ENCODE measurements at places on chromosomes 4 and X.
A peak's percentile ranks its signal among the peaks of the same experiment; 100 is the strongest.

- no peak for DNase-seq
Measured at GRCh38 chr4:54056360-54056759, 8.0 kb downstream of the CHIC2 start.

DNA sequence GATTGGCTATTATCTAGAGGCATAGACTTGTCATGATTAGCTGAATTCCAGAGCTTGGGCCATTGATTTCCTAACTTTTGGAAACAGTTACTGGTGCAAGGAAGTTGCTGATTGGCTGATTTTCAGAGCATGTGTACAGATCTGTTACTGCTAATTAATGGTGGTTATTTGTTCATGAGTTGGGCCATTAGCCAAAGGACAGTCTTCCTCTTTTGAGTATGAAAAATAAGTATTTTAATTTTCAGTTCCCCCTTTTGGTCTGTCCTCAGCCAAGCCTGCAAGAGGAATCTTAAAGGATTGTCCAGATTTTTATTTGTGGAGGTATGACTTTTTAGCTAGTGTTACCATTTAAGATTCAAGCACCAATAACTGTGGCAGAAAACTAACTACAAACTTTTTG, 7.0 kb upstream of the DSPP start:
- DNase-seq = no peak

DNA sequence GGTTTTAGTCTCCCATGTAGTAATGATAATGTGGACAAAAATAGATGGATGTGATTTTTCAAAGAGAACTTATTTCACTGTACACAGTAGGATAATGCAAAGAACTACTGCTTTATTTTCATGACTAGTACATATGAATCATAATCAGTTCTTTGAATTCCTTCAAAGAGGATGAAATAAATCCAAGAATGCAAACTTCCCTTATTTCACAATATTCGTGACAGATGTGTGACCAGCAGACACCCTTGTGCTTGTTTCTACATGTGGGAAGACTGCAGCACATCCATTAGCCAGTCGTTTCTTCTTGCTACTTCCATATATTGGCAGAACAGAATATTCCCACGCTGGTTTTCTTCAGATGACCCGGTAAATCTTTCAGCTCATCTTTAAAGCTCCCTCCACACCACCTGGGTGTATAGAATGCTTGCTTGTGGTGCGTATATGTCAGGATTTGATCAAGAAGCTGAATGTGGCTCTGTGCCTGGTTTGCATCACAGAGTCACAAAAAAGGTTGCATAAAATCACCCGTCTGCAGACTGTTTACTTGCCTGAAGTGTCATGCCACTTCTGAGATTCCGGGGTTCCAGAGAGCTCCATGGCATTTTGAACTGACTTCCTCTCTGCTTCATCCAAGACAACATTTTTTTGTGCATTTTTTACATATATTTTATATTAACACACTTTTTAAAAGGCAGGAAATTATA, 47.7 kb upstream of the FAT4 start:
- DNase-seq = no peak

- no peak for DNase-seq
Measured at GRCh38 chr4:175536852-175537453, 275.1 kb downstream of the GPM6A start.

DNA sequence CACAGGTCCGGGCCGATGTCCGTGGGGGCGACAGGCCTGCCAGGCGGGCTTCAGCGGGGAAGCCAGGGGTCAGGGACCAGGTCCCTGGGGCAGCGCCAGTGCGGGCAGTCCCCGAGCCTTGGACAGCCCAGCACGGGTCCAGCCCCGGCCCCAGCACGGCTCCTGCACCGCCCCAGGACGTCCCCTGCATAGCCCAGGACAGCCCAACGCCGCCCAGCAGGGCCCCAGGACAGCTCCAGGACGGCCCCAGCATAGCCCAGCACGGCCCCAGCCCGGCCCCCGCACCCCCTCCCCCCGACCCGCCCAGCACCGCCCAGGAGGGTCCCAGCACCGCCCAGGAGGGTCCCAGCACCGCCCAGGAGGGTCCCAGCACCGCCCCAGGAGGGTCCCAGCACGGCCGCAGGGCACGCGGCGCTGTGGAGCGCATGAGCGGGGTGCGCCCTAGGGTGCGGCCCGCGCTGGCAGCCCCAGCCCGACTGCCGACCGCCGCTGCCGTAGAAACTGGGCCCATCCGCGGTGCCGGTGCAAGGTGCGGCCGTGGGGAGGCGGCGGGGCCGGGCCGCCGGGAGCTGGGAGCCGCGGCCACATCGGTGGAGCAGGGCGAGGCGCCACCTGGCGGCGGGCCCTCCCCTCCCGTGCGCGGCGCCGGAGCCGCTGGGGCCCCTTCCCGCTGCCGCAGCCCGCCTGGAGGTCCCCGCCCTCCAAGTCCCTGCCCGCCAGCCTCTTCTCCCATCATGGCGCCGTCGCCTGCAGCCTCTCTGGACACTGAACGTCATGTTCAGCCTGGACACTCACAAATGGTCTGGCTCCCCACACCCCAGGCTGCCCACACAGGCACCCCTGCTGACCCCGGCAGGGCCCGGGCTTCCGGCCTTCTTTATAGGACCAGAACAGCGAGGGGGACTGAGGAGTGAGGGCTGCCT, 106.8 kb upstream of the NKX1-1 start:
- peak; percentile 29 for DNase-seq

- no peak for DNase-seq
Measured at GRCh38 chr4:23768541-23768940, 121.3 kb downstream of the PPARGC1A start.

DNA sequence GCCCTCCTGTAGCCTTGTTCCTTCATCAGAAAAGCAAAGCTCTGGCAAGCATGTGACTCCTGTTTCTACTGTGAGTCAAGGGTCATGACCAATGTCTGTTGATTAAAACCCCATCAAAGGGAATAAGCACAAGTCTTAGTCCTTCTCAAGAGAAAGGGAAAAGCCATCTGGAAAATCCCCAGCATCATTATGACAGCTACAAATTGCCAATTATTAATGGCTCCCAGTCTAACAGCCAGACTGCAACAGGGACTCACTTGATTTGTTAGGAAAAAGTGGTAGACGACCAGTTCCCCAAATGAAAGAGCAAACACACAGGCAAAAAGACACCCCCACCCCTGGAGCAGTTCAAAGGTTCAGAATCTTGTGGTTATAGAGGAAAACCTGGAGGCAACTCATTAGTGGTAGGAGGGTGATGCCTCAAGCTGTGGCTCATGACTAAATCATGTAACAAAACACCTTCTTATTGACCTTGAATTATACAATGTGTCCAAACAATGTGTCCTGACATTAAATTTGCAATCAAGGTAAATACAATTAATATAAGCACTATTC, 315.7 kb downstream of the HNRNPD start:
- no peak for DNase-seq

DNA sequence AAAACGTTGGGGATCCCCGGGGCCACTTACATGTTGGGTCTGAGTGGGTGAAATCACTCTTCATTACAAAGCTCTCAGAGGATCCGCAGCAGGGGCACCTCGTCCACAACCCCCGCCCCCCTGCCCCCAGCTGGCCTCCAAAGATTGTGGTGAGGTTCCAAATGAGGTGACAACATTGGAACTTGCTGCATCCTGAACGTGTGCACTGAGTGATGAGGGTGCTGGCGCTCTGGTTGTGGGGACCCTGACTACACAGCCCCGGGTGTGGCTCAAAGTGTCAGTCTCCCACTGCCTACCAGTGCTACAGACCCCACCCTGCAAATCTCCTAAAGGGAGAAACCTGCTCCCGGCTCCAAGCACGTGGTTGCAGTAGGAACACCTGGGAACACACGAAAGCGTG, 111.9 kb downstream of the PHKA2 start:
- DNase-seq = no peak

GRCh38 chr4:156820931-156821330, 150.7 kb downstream of the PDGFC start:
- no peak for DNase-seq

DNA sequence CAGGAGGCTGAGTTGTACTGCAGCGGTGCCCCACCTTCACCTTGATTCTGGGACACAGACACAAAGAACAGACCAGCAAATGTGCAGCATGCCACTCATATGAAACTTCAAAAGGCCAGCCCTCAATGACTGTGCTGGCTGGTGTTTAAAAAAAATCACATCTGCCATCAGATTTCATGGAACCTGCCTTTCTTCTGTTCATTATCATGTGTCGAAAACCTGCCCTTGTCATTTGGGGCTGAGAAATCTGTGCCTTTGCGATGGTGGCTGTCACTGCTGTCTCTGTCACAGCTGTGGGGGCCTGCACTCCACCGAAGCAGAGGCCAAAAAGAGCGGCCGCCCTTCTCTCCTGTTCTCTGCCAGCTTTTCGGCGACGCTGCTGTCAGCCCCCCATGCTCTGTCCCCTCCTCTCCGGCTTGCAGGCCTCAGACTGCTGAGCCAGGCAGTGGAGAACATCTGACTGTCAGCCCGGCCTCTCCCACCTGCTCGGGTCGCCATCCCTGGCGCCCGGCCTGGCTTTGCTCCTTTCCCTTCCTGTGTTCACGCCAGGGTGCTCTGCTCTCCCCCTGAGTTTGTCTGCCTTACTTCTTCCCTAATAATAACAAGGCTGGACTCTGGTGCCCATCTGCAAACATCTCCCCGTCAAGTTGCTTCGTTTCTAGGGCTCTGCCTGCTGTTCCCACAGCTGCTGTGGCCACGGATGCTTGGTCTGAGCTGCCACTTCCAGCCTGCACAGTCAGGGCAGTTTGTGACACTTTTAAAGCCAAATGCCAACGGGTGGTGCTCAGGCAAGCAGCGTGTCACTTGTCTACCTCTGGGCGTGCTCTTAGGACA, 355.2 kb downstream of the UNC5C start:
- no peak for DNase-seq

DNA sequence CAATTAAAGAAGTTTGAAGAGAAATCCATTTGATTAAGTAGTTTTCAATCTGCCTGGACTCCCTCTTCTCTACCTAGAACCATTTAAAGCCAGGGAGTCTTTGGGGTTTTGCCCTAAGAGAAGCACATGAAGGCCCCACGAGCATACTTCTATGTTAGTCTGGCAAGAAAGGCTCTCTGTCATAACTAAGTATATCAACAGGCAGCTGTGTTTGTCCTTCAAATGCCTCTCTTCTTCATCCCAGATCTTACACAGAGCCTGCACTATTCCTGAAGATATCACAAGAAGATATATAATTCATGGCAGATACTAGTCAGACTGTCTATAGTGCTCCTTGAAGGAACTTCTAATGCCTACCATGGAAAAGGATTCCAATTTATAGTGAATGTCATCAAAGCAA, 206.2 kb downstream of the PRDM5 start:
- no peak for DNase-seq

- no peak for DNase-seq
Measured at GRCh38 chr4:65023883-65024670, 614.8 kb upstream of the TECRL start.

DNA sequence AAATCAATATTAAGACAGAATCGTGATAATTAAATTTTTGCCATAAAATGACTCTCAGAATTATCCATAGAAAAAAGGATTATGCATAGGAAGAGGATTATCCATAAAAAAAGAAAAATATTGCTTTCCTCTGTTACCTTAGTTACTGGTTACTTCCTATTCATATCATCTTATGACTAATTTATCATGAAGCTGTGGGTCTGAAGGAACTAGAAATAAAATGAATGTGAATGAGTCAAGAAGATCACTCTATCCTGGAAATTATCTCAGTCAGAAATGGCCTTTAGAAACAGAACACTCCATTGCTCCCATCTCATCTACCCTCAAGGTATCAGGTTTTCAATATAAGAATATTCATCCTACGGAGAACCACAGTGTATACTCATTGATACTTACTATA, 19.4 kb downstream of the RPS6KA6 start:
- no peak for DNase-seq

DNA sequence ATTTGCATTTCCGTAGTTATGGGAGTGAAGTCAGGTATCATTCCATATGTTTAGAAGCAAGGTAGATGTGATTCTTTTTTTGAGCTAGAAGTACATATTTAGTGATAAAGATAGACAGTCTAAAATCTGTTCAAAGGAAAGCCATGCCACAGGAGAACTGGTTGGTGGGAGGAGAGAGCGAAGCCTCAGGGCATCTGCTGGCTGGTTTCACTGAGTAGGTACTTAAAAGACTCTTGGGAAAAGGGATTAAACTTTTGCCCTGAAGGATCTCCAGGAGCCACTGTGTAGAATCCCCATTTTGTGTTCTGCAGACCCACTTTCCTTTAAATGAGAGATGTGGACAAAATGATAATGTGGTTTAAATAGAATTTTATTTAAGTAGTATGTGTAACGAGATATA, 89.6 kb downstream of the SHROOM2 start:
- no peak for DNase-seq

DNA sequence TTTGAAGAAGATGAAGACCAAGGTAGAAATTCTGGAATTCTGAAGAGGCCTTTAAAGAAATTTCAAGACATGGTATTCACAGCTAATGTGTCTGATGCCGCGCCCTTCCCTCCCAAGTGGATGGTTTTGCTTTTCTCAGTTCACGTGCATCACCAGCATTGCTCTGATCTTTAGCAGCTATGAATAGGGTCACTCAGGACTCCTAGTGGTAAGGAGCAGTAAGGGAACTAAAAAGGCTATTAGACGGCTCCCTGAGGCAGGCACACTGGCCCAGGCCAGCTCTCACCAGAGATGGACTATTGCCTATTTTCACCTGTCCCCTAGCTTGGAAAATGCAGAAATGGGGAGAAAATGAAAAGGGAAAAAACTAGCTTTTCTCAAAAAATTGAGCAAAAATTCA, 447.5 kb upstream of the RASGEF1B start:
- DNase-seq = no peak

GRCh38 chr4:180134091-180134866, 2108.9 kb upstream of the TENM3 start:
- no peak for DNase-seq

DNA sequence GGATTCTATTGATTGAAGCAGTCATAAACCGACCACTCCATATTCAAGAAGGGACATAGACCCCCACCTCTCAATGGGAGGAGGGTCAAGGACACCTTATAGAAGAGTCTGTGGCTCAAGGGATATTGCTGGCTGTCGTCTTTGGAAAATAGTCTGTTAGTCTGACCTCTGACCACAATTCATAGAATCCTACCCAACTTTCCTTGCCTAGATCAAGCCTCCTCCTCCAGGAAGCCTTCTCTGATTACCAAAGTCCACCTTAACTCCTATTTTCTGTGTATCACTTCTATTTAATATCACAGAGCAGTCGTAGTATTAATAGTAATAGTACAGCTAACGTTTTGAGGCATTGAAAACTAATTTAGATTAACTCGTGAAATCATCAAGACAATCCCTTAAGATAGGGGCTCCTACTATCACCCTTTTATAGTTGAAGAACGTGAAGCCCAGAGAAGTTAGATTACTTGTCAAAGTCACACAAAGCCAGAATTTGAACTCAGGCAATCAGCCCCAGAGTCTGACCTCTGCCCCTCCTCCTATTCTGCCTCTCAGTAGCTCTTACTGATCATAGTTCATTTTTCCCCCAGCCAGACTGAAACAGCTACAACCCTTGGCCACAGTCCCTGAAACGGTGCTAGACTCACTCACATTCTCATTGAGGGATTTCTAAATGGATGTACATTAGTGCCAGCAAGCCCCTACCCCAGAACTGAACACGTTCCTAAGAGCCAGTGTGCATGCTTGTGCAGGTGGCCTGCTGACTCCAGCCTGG, 636.6 kb downstream of the MID1IP1 start:
- no peak for DNase-seq

- DNase-seq = no peak
Measured at GRCh38 chr4:155659176-155659575, 7.5 kb upstream of the GUCY1A1 start.

- DNase-seq = no peak
Measured at GRCh38 chr4:173181848-173182247, 13.2 kb downstream of the GALNT7 start.

GRCh38 chr4:24514808-24515207, 69.5 kb downstream of the DHX15 start:
- DNase-seq = no peak
